ACHN (cell line): ENCODE measurements at places on chromosomes 13 and 19.

DNA sequence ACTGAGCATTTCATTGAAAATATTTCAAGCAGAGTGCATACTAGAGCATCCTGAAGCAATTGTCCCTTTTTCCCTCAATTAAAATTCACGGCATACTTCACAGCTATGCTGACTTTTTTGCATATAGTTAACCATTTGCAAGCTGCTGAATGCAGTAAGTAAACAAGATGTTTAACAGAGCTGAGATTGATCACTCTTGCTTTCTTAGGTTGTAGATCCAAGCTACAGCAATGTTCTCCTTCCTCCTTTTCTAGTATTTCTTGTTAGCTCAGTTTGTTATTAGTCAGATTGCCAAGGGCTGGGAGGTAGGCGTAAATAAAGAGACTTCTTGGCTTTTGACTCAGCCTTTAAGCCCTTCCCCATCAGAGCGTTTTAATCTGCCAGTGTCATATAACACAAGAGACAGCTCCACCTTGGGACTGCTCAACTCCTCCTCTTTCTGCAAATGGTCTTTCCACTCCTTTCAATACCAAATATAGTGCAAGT lies at the start of gene SLITRK6:
Gene SLITRK6 (minus strand): TSS at position 323 of the 486 bp plus-strand sequence. CDS start 2,911 bp downstream, outside the sequence.
- DNase-seq, result peak; percentile 35

DNA sequence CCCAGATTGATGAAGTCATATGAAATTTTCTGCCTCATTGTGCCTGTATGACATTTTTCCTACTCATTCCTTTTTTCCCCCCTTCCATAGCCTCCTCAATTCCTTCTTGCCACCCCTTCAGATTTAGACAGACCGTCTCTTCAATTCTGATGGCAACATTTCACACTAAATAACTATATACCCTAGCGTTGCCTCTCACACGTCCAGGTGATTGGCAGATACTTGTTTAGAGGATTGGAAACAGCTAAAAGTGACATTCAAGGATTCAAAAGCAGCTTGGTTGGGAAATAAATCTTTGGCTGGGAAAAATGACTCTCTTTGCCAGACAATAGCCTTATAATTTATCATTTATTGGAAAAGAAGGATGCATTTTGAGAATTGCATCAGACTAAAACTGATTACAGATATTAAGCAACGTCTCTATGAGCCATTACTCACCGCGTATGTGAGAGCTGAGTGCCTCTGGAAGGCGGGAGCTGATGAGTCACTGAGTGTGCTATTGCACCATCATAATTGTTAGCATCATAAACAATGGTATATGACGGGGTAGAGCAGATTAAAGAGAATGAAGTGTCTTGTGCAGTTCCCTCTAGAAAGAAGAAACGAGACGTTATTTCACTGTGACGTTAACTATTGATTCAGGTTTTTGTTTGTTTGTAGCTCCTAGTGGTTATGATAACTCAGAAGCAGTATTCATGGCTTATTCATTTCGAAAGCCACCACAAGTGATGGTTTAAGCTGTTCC lies 61.1 kb upstream of the FAM216B start:
- peak; percentile 74 for DNase-seq

DNA sequence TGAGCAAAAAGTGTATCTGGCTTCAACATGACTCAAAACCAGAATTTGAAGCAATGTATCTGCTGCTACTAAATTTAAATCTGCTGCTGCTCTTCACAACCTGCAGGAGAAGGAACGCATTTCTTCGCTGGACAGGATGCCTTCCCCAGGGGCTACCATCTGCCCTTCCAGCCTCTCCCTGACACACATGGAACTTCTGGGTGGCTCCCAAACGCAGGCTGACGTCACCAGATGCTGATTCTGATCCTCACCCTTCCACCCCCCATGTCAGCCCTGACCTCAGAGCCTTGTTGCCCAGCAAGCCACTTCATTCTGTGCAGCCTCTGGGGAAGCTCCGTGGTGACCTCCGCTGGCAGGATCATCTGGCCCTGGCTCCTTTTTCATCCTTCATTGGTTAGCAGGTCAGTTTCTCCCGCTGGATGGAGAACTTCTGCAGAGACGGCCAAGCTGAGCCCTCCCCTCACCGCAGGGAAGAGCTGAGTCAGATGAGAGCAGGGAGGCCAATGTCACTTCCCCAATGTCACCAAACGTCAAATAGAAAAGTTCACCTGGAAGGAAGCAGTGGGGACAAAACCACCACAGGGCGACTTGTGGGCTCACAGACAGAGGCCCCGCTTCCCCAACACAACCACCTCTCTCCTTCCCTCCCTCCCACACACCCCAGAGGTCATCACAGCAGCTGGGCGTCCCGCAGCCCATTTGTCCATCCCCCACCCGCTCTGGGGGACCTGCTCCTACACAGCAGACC lies 14.0 kb upstream of the RAB20 start:
- no peak for DNase-seq

- DNase-seq, result peak; percentile 79
Observed at GRCh38 chr19:11091703-11092153, 2.5 kb downstream of the LDLR start.

DNA sequence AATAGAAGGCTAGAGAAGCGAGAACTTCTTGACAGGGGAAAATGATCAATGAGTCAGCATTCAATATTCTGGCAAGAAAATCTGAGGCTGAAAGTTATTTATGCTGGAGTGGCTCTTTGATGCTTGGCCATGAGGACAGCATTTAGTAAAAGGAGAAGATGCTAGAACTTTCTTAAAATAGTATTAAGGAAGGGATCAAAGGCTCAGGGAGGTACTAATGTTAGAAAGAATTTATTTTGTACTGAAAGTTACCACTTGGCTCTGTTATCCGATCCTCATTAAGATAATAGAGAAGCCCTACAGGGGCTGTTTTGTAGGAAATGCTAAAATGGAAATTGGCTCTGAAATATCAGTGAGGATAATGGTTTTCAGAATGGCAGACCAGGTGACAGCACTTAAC lies 1774.6 kb upstream of the PCDH20 start:
- DNase-seq, result peak; percentile 36

DNA sequence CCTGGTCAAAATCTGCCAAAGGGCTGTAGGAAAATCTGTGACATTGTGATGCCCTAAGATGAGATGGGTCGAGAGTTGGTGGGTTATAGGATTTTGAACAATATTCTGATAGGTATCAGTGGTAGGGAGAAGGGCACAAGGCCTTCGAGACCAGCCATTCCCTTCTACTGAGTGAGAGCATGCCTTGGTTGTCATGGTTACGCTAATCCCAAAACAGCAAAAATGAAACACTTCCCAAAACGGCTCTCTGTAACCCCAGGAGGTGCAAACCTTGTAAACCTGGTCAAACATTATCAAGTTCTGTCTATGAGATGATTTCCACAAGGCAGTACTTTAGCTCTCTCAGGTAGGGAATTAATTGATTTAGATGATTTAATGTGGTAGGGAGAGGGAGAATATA lies 158.7 kb upstream of the RNF113B start:
- DNase-seq, result no peak

DNA sequence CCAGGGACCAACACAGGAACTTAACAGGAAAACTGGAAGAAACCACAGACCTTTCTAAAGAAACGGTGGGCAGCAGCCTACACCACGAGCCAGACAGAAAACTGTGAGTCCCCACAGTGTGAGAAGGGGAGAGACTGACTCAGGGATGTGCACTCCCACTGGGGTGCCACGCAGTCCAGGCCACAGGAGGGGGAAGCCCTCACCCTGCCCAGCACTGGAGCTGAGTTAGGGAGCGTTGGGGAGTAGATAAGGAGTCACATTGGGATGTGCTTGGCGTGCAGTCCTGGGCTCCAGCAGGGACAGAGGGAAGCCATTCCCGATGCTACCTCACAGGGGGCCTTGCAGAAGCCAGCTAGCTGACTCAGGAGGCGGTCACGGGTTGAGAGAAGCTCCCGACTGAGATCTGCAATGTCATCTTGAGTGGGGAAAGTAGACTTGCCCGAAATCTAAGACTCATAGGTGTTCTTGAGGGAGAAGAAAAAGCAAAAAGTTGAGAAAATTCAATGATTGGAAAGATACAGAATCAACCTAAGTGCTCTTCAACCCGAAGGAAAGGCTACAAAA lies 17.3 kb downstream of the SIGLEC8 start:
- DNase-seq, result no peak

DNA sequence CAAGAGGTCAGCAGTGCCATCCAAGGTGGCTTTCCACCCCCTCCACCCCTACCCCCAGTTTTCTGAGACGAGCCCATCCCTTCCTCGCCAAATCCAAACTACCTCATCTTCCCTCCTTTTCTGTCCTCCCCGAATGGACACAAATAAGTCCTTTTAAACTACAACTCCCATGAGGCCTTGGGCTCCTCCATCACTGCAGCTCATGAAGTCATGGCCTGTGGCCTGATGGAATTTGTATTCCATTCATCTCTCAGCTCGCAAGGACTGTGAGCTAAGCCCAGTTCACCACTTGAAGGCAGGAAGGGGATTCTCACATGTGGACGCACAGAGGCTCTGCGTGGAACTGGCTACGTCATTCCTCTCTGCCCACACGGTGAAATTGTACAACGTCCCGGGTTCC lies 12.5 kb downstream of the PTPRH start:
- no peak for DNase-seq

- DNase-seq, result no peak
Observed at GRCh38 chr13:100214886-100215285, 126.0 kb downstream of the PCCA start.

DNA sequence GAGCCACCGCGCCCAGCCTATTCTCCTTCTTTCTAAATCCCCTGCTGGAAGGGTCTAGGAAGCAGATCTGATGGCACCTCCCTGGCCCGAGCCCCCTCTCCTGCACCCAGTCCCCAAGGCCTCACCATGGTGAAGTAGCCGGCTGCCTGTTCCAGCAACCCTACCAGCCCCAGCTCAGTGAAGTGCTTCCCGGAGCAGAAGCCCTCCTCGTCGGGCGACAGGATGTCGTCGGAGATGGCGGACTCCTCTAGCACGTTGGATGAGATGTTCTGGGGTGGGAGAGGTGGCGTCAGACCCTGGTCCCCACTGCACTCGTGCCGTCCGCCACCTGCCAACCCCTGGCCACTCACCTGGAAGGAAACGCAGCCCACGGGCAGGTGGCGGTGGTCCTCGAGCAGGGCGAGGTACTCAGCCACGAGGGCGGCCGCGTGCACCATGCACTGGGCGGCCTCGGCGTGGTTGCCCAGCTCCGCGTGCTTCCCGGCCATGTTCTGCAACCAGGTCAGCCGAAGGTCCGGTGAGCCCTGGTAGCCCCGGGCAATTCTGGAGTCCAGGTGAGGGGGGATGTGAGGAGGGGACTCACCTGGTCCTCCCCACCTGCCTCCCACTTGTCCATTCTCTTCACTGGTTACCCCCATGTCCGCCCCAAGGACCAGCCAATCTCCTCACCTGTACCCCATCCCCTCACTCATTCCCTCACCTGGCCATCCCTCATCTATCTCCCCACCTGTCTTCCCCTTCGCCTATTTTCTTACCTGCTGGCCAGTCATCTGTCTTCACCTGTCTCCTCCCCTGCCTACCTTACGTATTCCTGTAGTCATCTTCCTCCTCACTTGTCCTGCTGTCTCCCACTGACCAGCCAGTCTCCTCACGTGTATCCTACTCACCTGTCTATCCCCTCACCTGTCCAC lies 11.5 kb upstream of the KANK2 start:
- no peak for DNase-seq

- DNase-seq, result no peak
Observed at GRCh38 chr13:33471204-33471603, 185.6 kb upstream of the STARD13 start.

- peak; percentile 83 for DNase-seq
Observed at GRCh38 chr13:40445557-40445990, 220.9 kb downstream of the FOXO1 start.

DNA sequence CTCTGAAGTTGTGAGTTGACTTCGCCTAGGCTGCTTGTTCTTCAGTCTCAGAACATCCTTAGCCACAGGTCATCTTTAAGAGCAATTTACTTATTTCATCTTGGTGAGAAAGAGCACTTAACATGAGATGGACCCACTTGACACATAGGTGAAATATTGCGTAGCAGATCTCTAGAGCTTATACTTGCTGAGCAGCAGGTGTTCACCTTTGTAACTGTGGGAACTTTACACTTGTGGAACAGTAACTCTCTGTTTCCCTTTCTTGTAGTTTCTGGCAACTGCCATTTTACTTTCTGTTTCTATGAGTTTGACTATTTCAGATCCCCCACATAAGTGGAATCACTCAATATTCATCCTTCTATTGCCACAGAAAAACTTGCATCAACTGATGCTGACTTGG lies 95.7 kb downstream of the SLC10A2 start:
- DNase-seq, result no peak

- DNase-seq, result no peak
Observed at GRCh38 chr19:47155148-47155547, 24.5 kb downstream of the SAE1 start.

DNA sequence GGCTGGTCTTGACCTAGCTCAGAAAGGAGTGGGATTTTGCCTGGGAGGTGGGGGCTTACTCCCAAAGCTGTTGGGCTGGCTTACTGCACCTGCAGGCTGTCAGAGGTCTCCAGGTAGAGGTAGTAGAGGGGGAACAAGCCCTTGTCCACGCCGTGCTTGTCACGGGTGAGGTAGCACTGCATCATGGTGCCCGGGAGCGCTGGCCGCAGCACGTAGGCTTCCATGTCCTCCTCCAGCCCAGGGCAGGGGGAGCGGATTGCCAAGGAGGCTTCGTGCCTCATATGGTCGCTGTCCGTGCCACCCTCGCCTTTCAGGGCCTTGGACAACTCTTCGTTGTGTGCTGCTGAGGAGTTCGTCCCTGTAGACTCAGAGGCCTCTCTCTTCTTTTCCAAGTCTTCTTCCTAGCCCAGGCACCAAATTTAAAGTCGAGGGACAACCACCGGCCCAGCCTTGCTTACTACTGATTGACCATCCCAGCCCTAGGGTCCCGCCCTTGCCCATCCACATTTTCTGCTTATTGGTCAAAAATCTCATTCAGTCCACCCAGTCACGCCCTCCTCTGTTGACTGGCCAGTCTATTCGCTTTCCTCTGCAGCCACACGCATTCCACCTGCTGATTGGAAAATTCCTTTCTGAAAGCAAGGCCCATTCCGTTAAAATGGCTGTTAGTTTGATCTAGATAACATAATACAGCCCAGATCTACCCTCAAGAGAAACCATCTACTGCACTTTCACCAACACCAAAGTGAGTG lies 10.5 kb downstream of the TULP2 start:
- no peak for DNase-seq

- DNase-seq, result no peak
Observed at GRCh38 chr19:1465191-1466016, 13.6 kb downstream of the C19orf25 start.

DNA sequence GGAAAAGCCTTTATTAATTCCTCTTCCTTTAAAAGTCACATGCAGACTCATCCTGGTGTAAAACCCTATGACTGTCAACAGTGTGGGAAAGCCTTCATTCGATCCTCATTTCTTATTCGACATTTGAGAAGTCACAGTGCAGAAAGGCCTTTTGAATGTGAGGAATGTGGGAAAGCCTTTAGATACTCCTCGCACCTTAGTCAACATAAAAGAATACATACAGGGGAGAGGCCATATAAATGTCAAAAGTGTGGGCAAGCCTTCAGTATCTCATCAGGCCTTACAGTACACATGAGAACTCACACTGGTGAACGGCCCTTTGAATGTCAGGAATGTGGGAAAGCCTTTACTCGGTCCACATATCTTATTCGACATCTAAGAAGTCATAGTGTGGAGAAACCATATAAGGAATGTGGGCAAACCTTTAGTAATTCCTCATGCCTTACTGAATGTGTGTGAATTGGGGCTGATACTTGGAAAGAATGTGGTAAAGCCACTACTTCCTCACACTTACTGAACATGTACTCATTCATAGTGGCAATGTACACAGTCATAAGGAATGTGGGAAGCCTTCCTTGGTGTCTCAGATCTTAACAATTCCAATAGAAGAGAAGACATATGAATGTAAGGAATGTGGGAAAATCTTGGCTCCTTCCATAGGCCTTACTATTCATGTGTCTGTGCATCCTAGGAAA lies 18.8 kb downstream of the ZNF559 start:
- no peak for DNase-seq

GRCh38 chr13:78121459-78122348 lies 203.1 kb upstream of the EDNRB start:
- DNase-seq, result peak; percentile 57
